Stimulated activated CD8-positive, alpha-beta memory T cell treated with anti-CD3 and anti-CD28 coated beads, Interleukin-4, amount 100 ng/mL, for 1 hour (primary cell): ENCODE measurements at places on chromosomes 16 and 17.
A peak's percentile ranks its signal among the peaks of the same experiment; 100 is the strongest.

GRCh38 chr17:2898255-2898926, 102.2 kb downstream of the RAP1GAP2 start:
- DNase-seq: no peak

GRCh38 chr17:8151641-8152111, 528 bp downstream of the PER1 start:
- DNase-seq: no peak

GRCh38 chr16:397736-398332, 835 bp downstream of the NME4 start:
- no peak for DNase-seq

DNA sequence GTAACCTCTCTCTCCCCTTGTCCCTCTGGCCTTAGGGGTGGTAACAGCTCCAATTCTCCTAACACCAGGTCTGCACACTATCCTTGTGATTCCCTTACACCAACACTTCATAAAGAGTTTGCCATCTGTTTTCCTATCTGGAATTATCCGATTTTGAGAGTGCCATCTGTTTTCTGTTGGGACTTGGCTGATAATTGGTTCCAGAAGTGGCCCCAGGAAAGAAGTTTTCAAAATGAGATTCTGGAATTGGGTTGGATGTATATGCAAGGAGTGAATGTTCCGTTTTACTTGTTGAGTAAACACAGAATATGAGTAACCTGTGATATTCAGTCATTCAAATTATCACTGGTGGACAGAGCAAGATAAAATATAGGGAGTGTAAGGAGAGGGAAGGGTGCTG, 134.1 kb upstream of the HS3ST3A1 start:
- no peak for DNase-seq

- no peak for DNase-seq
These were observed 7.8 kb downstream of the CDRT15 start for GRCh38 chr17:14228903-14229302.

DNA sequence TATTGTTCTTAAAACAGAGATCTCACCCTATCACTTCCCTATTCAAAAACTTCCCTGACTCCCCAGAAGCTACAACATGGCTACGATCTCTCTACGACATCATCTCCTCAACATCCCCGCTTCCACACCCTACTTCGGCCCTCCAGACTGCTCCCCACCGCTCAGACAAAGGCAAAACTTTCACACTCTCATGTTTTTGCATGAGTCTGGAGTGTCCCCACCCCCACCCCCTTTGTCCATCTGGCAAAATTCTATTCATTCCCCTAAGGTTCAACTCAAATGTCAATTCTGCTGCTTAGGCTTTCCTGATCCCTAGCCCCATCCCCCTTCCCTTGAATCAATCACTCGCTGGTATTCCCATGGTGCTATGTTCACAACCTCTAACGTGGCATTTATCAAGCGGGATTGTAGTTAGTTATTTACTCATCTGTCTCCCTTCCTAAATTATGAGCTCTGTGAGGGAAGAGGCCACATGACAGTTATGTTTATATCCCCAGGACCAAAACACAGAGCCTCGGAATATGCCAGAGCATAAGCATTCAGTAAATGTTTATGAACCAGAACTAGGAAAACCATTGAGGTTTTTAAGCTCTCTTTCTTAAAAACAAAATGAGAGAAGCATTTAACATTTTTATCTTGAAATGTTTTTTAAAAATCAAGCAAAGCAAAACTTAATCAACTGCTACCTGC, 55.9 kb downstream of the STX8 start:
- DNase-seq: no peak

GRCh38 chr16:87254296-87254695, 62.9 kb downstream of the C16orf95 start:
- DNase-seq: no peak

DNA sequence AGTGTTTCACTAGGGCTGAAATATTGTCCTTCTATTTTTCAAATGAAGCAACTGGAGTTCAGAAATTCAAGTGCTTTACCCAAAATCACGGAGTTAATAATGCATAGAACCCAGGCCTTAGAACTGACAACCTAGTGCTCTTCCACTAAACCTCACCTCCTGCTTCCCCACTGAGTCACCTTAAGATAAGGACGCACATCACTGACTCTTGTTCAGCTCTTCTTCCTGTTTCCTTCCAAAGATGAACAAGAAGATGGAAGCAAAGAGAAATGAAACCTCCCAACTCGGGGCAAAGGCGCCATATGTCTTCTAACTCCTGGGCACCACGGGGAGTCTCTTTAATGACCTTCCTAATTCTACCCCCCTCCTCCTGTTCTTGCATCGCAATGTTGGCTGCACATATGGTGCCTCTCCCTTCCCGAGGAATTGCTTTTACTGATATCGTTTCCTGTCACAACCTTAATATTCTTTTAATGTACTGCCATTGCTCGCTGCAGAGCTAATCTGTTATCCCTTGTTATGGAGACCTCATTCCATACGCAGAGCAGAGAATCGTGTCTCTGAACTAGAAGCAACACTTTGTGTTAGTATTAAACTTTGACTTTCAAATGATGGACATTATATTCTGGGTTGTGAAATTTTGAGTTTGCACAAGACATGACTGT, 591.4 kb downstream of the TMEM114 start:
- DNase-seq: no peak

- DNase-seq: no peak
These were observed 250.8 kb upstream of the SOX9 start for GRCh38 chr17:71869841-71870545.

- DNase-seq: no peak
These were observed 210.8 kb downstream of the CNTNAP4 start for GRCh38 chr16:76488065-76488417.

DNA sequence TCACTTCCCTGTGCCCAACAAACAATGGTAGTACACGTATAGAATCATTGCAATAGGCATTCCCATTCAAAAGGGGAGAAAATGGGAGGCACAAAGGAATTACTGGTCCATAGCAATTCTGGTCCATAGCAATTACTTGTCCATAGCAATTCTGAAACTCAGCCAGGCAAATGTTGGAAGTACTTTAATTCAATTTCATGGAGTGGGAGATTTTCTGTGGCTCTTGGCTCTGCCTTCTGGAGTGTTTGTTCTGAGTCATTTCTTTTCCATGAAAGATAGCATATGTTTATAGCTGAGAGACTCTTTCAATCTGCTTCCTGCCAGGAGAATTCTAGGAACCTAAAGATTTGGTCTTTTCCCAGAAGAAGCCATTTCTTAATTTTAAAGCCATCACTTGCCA, 182.8 kb upstream of the ELAC2 start:
- DNase-seq: no peak

DNA sequence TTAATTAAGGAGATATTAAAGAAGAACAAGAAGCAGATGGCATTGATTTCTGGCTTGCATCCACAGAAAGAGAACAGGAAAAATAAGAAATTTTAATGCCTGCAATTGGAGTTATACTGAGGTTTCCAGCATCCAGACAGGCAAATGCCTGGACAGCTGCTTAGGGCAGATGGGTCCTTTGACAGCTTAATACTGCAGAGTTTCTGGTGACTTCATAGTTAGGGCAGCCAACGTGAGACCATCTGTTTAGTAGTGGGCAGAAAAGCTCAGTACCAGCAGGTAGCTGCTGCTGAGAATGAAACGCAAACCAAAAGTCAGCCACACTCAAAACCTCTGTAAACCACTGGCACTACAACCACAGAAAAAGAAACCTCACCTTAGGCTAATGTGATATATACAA, 109.8 kb downstream of the CDK5R1 start:
- DNase-seq: no peak

GRCh38 chr17:79028496-79029326, 4.7 kb downstream of the C1QTNF1 start:
- no peak for DNase-seq

DNA sequence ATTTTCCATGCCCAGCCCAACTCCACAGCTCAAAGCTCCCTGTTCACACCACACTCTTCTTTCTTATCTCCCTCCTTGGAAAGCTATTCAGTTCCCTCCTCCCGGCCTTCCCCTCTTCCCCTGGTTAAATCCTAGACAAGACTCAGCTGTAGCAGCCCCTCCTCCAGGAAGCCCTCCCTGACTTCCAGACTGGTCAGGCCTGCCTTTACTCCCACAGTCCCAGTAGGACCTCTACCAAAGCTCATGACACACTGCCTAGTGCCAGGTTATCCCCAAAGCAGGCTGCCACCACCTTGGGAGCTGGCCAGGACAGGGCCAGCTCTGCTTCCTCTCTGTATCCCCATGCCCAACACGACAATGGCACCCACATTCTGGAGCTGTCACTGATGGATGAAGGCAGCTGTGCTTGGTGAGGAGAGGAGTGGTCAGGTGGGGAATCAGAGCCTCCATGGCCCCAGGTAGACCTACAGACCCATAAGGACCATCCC, 50.0 kb downstream of the BEAN1 start:
- DNase-seq: no peak

- no peak for DNase-seq
These were observed 8.6 kb upstream of the CHST6 start for GRCh38 chr16:75503801-75504200.

DNA sequence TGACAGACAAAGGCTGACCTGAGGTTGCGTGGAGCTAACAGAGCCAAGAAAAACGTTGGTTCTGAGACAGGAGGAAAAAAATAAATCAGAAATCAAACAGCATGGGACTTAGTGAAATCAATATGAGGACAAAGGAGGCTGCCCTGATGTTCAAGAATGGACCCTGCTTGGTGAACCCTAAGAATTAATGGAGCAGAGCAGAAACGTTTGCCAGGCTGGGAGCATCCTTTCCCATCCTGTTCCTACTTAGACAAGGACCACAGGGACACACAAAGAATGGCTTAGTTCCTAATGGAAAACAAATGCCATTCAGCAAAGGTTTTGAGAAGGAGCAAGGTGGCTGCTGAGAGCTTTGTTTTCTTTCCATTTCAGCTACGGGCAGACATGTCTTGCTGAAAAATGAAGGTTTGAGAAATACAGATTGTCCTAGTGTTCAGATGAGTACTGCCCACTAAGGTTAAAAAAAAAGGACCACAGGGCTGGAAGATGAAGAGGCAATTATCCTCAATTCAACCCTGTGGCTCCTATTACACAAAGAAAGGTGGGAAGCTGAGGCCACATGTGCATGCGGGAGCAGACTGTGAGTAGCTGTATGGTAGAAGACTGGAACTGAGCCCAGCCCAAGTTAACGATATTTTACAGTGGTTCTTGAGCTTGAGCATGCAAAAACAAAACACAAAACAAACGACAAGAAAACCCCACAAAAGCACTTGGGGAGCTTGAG, 230.1 kb downstream of the SLC39A11 start:
- no peak for DNase-seq

DNA sequence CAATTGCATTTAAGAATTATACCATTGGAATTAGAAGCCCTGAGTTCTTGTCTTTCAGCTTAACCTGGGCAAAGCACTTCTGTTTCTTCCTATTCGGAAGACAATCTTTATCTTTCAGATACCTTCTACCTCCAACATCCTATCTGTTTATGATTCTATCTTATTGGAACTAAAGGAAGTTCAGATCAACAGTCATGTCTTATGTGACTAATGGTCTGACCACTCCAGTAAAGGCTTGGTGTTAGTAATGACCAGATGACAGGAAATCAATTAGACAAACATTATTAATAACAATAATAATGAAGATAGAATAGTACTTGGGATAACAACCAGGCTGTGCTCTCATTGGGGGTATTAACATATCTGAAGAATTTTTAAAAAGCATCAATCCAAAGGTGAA, 11.3 kb downstream of the HS3ST3A1 start:
- DNase-seq: no peak

- DNase-seq: no peak
These were observed 6.9 kb downstream of the SLC12A4 start for GRCh38 chr16:67961551-67961957.

DNA sequence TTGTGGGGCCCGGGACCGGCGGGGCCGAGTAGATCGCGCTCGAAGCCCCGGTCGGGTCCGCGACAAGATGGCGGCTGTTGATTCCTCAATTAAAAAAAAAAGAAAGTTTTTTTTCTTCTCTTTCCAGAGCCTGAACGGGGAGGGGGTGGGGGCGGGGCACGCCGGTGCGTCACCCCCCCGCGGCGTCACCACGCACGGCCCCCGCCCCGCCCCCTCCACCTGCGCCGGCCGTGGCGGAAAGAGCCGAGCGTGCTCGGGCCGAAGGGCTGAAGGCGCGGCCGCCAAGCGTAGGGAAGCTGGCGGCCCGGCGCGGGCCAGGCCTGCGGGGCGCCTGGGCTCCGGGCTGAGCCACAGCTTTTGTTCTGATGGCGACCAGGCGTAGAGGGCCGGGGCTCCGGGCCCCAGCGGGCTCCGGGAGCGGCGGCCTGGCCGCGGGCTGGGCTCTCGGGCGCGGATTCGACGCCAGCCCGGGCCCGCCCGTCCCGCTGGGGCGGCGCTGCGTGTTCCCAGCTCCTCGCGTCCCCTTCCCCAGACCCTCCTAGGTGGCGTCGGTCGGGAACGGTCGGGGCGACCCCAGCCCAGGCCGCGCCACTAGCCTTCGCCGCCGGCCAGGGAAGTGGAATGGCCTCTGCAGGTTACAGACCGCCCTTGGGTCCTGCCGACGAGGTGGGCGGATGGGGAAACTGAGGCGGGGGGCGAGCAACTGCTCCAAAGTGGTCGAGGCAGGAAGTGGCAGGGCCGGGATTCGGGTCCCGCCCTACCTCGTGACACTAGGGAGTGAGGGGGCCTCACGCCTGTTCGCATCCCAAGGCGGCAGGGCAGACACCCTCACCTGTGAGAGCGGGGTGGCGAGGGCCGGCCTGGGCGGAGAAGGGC, at the start of gene CREBBP:
TSS of gene CREBBP (minus strand) at position 91 of the 876 bp plus-strand sequence. CDS start 797 bp downstream, outside the sequence.
- peak; percentile 70 for DNase-seq

DNA sequence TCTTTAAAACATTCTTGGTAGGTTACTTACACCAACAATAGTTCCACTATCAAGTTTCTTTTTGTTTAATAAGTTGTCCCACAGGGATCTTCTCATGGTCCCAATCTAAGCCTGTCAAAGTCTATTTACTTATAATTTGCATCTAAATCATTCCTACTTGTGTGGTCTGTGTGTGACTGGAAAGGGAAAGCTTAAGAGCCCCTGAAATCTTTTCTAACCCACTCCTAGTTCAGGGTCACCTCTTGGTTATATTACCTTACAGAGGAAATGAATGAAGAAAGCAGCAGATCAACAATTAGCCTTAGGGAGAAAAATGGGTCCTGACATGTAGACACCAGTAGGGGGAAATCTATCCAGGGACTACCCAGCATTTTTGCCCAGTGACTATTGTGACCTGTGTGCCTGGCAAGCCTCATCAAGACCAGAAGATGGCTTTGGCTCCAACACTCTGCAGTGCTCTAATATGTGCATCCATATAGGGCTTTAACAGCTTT, 110.4 kb upstream of the HAS3 start:
- DNase-seq: no peak

GRCh38 chr16:53945996-53946395, 242.0 kb downstream of the FTO start:
- DNase-seq: no peak

DNA sequence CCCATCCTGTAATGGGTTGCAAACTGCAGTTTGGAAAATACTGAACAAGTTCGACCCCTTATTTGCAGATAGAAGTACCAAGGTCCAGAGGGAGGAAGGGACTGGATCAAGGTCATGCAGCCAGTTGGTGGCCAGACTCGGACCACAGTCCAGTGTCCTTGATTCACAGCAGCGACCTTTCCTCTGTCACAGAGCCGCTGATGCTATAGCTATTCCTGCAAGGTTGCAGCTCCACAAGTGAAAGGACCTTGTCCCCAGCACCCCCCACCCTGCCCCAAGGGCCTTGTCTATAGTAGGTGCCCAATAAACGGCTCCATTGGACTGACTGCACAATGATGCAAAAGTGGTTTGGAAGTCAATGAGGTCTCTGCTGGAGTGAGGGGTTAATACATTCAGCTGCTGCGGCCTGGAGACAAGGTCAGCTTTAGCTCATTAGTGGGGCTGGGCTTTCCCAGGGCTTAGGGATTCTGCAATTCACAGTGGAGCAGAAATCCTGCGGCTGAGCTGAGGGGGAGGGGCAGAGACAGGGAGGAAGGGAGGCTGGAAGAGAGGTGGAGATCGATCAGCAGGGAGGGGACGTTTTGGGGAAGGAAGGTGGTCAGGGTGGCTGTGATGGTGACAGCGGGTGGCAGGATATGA, 13.4 kb upstream of the CRHR1 start:
- no peak for DNase-seq
